Activated naive CD4-positive, alpha-beta T cell treated with anti-CD3 and anti-CD28 coated beads, Interleukin-2, amount 50 U/mL, for 72 hours (primary cell): ENCODE measurements at places on chromosomes 2 and 18. TPM values are rescaled to one million over a fixed set of nuclear protein-coding genes. Genes with fewer than 3 reads are reported as not detected.

The TMEM17 gene
- not detected for total RNA-seq

GRCh38 chr2:169131587-169132512 is 62.5 kb downstream of the DHRS9 start:
- no peak for DNase-seq

The TSPYL6 gene
- total RNA-seq: not detected

DNA sequence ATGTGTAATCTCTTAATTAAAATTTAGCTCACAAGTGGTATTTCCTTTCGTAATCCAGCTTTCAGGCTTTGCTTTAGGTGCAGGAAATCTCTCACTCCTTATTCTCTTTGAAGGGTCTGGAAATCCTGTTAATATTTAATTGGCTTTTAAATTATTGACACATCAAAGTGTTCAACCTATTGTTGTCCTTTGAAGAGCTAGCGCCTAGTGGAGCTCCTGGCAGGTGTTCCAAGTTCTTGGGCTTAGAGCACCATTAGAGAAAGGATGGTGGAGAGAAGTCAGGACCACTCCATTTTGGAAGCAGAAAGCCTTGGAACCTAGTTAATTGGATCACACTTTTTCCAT is 92.4 kb downstream of the CABLES1 start:
- no peak for DNase-seq

DNA sequence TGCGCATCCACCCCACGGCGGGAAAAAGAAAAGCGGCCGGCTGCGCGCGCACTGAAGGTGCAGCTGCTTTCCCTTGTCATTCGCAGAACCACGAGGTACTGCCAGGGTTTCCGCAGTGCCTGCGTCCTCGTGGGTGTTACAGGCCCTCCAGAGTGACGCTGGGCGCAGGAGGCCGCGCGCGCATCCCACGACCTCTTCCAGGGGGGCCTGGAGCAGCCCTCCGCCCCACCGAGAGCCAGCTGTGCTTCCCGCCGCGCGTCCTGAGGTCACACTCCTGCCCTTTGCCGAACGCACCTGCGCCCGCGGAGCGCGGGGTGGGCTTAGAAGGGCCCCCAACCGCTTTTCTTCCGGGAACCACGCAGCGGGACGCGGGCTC is 378 bp upstream of the IAH1 start:
- DNase-seq: no peak

DNA sequence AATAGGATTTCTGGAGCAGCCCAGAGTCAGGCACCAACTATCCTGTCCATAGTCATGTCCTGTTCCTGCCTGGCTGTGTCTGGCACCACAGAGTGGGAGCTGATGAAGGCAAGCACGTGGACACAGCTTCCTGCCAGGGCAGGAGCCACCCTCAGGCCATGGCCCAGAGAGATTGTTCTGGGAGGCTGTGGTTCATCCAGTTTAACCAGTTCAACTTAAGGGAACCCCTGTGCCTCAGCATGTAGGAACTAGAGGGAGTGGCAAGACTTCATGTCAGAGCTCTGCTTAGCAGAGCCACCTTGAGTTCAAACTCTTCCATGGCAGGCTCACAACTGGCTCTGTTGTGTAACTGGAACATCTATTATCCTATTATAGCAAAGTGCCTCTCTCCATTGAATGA is 73.2 kb upstream of the NCKAP5 start:
- no peak for DNase-seq

DNA sequence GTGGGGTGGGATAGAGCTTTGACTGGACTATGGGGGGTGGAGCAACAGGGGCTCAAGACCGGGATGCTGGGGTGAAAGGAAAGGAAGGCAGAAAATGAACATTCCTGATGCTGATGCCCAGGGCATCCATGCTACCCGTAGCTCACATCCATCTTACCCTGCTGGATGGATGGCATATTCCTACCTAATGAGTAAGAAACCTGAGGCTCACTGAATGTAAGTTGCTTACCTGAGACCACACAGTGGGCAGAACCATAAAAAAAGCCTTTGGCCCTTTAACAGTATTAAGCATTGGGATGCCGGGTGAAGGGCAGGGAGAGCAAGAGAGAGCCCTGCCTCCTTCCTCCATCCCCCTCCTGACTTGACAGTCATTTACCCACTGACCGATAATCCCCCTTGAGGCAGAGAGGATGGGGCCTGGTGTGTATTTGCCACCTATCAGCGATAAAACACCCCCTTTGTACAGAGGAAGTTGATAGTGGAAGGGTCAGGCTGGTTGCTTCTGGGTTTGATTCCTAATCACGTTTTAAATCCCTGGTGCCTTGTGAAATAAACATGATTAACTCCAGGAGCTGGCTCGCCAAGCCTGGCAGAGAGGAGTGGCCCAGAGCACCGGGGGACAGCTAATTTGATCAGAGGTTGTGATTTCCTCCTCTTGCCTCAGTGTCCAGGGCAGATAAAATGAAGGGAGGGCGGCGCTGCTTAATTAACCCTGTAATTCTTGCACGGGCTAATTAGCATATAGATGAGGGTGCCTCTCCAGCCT is 105.9 kb upstream of the HS6ST1 start:
- DNase-seq: peak; percentile 25

- DNase-seq: no peak
Measured at GRCh38 chr2:106057206-106057605, 136.9 kb downstream of the UXS1 start.

The PAX8 gene
- 1.3 TPM for total RNA-seq

The ORC2 gene
- total RNA-seq: 88.0 TPM

The IL1RL2 gene
- not detected for total RNA-seq

- no peak for DNase-seq
Measured at GRCh38 chr2:37020212-37020886, 54.0 kb upstream of the STRN start.

The ACADL gene
- total RNA-seq: not detected

DNA sequence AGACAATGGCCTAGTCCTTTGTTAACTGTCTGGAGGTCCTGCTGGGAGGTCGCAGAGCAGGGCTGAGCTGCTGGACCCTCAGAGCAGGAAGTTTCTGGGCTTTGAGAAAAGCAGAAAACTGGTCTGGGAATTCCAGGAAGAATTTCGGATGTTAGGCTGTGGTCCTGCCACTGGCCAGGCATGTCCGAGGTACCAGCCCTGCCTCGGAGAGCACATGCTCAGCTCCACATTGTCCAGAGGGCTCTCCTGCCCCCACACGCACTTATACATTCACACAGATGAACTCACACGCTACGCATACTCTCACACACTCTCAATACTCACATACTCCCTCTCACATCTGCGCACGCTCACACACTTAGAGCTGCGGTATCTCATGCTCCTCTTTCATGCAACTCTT is 146.1 kb downstream of the NCK2 start:
- no peak for DNase-seq

The IL36RN gene
- total RNA-seq: not detected

DNA sequence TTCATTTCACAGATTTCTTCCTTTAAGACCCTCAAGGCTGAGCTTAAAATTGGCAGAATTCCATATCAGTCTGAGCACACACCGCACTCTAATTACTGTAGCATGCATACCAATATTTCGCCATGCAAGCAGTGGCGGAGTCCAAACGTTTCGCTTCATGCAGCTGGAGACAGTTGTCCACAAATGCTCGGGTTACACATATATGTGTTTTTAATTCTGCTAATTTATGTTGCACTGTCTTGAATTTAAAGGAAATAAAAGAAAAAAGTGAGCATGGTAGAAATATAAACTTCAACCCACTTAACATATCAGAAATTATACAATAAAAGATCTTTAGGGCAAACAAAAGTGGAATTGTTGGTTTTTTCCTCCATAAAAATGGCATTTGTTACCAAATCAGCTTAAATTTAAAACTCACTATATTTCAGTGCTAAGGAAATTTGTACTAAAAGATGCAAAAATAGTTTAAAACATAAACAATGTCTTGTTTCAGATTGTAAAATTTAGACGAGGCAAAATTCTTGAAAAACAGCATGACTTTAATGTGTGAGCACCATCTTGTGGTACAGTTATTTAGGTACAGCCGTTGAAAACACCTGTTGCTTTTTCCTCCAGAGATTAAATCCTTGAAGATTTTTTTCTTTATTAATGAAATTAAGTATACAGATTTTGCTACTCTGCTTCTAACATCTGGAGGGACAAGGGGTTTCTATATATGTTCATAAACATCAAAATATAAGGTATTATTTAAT is 24.1 kb upstream of the KANSL1L start:
- no peak for DNase-seq

DNA sequence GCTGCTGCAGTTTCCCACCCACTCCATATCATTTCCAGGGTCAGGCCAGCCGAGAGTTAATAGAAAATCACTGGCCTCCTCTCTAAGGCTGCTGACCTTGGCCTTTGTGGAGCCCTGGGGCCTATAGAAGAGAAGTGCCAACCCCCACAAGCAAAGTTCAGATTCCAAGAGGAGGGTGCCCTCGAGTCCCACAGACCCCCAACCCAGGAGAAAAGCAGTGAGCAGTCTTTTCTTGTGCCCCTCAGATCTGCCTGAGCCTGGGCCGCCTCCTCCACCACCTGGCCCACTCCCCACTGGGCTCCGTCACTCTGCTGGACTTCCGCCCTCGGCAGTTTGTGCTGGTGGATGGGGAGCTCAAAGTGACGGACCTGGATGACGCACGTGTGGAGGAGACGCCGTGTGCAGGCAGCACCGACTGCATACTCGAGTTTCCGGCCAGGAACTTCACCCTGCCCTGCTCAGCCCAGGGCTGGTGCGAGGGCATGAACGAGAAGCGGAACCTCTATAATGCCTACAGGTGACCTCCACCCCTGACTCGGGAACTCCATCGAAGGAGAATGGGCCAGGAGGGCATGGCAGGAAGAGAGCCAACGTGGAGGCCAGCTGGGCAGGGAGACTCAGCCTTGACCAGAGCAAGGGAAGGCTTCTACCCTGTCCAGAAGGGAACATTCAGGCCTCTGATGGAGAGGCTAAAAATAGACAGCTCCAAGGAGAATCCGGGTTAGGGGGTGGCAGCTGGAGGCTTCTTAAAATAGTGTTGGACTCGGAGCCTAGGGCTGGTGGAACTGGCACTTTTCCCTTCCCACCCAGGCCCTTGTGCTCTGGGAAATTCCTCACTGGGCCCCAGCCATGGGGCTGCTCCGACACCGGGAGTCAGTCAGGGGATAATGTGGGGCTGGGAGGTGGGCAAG is 6.2 kb downstream of the PKDCC start:
- DNase-seq: no peak

- DNase-seq: no peak
Measured at GRCh38 chr18:77895250-77895649, 645.6 kb downstream of the GALR1 start.

DNA sequence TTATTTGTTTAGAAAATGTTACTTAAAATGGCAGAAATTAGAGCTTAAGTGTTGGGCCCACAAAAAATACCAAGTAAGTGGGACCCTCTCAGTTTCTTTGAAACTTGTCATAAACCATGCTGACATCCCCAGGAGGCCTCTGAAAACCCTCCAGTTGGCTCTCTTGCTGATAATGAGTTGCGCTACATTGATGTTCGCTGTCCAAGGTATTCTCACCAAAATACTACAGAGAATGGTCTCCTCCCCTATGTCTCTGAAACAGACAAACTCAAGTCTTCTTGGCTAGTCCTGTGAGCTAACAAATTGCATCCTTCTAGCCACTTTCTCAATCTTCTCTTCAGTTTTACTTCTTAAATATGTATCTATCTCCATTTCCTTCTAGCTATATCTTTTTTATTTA is 669.4 kb downstream of the IRS1 start:
- no peak for DNase-seq

- no peak for DNase-seq
Measured at GRCh38 chr2:203743441-203743981, 37.1 kb downstream of the CD28 start.

The ADGRF3 gene
- 7.5 TPM for total RNA-seq

The PLB1 gene
- 0.89 TPM for total RNA-seq

The SEPTIN10 gene
- total RNA-seq: 2.1 TPM

- no peak for DNase-seq
Measured at GRCh38 chr18:11149441-11150270, at the start of gene PIEZO2. TSS of gene PIEZO2 (minus strand) at chr18:11149569. CDS start at chr18:11148588, 981 bp downstream.

GRCh38 chr2:86584151-86584913 is 21.1 kb upstream of the CHMP3 start:
- no peak for DNase-seq

The CDH19 gene
- total RNA-seq: not detected

- DNase-seq: no peak
Measured at GRCh38 chr2:168314236-168314635, 66.8 kb upstream of the STK39 start.

GRCh38 chr18:55695091-55695490 is 107.1 kb upstream of the TCF4 start:
- DNase-seq: no peak

DNA sequence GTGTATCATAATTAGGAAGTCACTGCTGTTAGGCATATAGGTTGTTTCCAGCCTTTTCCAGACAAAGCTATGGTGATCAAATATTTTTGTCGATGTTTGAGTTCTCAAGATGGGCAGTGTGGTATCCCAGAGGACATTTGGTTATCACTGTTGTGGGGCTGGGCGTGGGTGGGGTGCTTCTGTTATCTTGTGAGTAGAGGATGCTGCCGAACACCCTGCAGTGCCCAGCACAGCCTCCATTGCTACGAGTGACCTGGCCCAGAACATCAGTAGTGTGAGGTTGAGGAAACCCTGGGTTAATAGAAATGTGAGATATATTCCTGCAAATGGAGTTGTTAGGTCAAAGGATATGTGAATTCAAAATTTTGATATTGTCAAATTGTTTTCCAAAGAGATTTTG is 33.2 kb downstream of the ZNF236 start:
- DNase-seq: no peak

DNA sequence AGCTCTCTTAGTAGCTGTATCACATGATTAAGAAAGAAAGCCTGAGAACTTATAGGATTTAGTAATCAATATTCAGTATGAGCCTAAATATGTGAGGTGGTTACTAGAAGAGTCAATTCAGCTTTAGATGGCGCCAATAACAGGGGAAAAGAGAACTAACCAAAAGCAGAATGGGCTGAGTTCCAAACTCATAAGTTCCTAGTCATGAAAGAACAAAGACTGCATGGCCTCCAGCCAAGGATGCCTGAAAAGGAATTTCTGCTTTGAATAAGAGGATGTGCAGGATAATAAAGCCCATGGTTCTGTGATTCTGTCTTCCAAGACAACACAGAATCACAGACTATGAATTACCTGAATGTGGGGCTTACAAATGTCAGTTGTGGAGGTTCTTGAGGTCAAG is 196.5 kb downstream of the SATB2 start:
- no peak for DNase-seq

The SLC19A3 gene
- not detected for total RNA-seq

DNA sequence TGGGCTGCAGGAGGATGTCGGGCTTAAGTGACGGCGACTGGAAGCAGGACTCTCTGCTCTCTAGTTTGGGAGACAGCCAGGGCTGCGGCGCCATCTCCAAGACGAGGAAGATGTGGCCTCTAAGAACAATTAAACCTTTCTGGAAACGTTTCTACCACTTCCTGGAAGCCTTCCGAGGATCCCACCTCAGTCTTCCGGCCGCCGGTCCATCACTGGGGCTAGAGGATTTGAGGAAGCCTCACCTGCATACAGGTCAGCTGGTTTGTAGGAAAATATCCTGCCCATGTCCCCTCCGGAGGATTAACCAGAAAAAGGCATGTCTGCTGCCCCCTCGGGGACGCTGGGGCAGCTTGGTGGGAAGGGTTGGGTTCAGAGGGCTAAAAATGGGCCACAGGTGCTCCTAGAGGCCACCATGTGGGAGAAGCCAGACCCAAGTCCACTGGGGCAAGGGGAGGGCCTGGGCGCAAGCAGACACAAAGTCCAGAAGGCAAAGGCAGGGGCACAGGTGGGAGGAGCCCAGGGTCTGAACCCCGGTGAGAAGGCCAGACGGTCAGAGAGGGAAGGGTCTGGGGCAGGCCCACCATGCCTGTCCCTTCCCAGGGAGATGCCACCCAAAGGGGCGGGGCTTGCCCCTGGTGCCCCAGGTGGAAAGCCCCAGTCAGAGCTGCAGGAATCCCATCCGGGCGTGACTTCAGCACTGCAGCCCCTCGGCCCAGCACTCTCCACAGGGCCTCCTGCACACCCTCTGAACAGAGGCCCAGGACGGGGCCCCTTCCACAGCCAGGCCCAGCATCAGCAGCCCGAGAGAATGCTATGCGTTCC is 82.2 kb upstream of the ID2 start:
- DNase-seq: no peak
